Left lobe of liver (tissue), 2 donors: ENCODE measurements at places on chromosomes 3 and 15. TPM values are rescaled to one million over a fixed set of nuclear protein-coding genes. Genes with fewer than 3 reads are reported as not detected.

Gene TMEM212
- total RNA-seq: not detected

Gene PLS1
- 14.2 TPM for total RNA-seq

Gene DPPA4
- 1.8 TPM for total RNA-seq

Gene CAPN3
- total RNA-seq: 26.4 TPM

Gene SNX4
- 30.9 TPM for total RNA-seq

Gene SPSB4
- total RNA-seq: 0.35 TPM

Gene CADM2
- 0.08 TPM for total RNA-seq

Gene GASK1A
- total RNA-seq: 19.9 TPM

Gene ARHGEF3
- total RNA-seq: 1.5 TPM

Gene GATA2
- total RNA-seq: 1.3 TPM

Gene PTPRG
- total RNA-seq: 15.6 TPM

Gene C3orf22
- not detected for total RNA-seq

Gene HDGFL3
- 1.4 TPM for total RNA-seq

Gene RTP1
- total RNA-seq: not detected

Gene GRAMD2A
- total RNA-seq: not detected

Gene IDH3A
- 29.4 TPM for total RNA-seq

Gene SLC35G2
- 0.70 TPM for total RNA-seq

Gene ACOX2
- total RNA-seq: 285 TPM

Gene MYL3
- total RNA-seq: 1.4 TPM

Gene HCN4
- total RNA-seq: not detected

Gene LTF
- 1.7 TPM for total RNA-seq

Gene CCNDBP1
- 20.0 TPM for total RNA-seq

Gene MCTP2
- total RNA-seq: 6.5 TPM

Gene MTMR10
- total RNA-seq: 26.6 TPM

Gene ADAMTS7
- total RNA-seq: 0.86 TPM

Gene HGD
- total RNA-seq: 510 TPM

Gene CLEC3B
- total RNA-seq: 25.5 TPM

Gene SAMMSON
- not detected for total RNA-seq

Gene GNAT1
- 0.08 TPM for total RNA-seq
